ENCODE measurements at places on chromosomes 7 and 10.

GRCh38 chr7:6268907-6269306 lies 3.5 kb downstream of the CYTH3 start:
- no peak for DNase-seq

GRCh38 chr10:112362833-112363232 lies 11.1 kb upstream of the ACSL5 start:
- DNase-seq, result no peak

DNA sequence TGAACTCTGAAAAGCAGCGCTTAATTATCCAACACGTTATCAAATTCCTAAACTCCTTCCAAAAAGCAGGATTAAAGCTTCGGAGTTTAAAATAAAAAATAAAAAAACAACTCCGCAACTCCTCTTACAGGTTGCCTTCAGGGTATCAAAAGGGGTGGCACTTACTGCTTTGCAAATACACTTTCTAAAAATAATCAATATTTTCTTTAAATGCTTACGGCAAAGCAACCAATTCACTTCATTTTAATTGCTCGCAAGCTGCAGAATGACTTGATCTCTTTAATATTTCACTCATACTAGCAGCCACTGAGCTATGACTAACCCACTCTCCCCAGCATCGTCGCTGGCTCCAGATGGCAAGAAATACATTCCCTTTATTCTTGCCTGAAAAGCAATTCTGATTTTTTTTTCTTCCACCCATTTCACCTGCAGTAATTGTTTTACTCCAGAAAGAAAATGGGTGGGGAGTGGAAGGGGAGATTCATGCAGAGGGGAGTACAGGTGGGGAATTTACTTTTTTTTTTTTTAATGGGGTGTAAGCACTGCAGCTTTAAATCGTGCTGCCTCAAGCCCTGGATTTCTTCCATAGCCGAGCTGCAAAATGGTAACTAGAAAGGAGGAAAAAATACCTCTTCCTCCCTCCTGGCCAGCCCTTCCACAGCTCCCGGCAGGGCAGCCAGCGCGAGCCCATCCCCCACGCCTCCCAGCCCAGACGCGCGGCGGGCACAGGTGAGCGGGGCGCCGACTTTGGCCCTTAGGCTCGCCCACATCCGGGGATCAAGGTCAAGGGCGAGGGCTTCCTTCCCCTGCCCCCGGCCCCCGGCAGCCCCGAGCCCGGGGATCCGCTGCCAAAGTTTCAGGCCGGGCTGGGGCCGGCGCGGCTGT lies 54.2 kb upstream of the FHIP2A start:
- DNase-seq, result peak; percentile 25

DNA sequence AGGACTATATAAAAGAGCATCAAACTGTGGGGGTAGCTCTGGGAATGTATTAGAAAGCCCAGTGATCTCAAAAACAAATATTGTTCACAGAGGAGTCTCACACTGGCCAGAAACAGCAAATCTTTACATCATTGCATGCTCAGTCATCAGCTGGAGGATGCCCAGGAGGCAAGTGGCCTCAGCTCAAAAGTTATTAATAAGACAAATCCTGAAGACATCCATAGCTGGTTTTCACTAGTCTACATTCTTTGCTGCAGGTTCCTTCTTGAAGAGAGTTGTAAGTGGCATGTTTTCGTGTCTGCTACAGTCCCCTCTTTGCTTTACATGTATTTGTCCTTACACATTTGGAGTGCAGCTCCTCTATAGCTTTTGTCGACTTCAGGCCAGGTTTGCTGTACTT lies 8.6 kb upstream of the CCDC7 start:
- no peak for DNase-seq

All from lung (tissue), 17 donors.